NCI-H345 (cell line): ENCODE measurements at places on chromosomes 12 and 14.
A peak's percentile ranks its signal among the peaks of the same experiment; 100 is the strongest.

DNA sequence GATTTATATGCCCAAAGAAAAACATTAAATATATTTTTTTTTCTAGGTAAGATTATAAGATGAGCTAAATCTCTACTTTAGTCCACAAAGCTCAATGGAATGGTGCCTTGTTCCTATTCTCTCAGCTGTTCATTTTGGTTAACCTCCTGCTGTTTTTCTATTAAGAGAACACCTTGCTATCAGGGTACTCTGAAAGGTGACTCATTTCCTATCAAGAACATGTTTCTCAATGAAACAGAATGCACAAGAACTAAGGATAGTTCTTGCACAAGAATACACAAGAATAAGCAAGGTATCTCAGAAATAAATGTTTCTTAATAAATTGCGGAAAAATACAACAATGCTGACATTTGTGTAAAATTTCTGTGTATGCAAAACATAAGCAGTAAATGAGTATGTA, 14.1 kb downstream of the ABCD2 start:
- no peak for DNase-seq

- no peak for DNase-seq
Observed at GRCh38 chr12:43852744-43853143, 16.9 kb downstream of the TMEM117 start.

GRCh38 chr12:59763835-59764234, 168.0 kb downstream of the SLC16A7 start:
- DNase-seq, result no peak

- DNase-seq, result no peak
Observed at GRCh38 chr14:35277179-35277578, 15.0 kb upstream of the PSMA6 start.

GRCh38 chr14:68359837-68360552, 432.9 kb downstream of the ZFP36L1 start:
- no peak for DNase-seq

- no peak for DNase-seq
Observed at GRCh38 chr12:60210756-60211155, 614.9 kb downstream of the SLC16A7 start.

DNA sequence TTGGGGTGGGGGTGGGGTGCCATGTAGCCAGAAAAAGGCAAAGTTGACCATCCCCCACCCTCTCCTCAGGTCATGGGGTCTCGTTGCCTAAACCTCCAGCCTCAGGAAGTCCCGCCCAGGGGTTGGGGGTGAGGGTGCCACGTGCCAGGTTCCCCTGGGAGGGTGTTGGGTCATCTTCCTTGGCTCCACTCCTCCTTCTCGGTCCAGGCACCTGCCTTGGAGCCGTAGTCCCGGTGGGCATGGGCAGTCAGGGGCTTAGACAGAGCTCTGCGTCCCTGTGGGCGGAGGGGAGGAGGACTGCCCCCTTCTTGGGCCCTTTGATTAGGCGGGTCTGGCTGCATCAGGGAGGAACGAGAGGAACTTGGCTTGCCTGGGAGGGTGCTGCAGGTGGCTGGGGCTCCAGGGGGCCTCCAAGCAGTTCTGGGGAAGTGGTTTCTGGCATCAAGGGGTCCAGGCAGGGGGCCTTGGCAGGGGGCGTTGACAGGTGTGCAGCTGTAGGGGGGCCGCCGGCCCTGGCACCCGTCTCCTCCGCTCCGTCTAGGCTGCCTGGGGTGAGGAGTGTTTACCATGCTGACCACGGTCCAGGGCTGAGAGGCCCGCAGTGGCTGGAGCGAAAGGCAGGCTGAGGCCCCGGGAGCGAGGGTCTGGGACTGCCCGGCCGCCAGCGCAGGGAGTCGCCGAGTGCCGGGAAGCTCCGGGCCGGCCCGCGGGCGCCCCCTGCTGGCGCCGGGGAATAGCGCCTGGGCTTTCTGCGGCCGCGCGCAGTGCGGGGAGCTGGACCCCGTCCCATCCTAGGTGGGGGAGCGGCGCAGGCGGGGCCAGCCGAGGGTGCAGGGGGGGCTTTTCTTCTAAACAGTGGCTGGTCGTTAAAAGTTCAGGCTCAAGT, 7.9 kb downstream of the SETD1B start:
- DNase-seq, result peak; percentile 79

DNA sequence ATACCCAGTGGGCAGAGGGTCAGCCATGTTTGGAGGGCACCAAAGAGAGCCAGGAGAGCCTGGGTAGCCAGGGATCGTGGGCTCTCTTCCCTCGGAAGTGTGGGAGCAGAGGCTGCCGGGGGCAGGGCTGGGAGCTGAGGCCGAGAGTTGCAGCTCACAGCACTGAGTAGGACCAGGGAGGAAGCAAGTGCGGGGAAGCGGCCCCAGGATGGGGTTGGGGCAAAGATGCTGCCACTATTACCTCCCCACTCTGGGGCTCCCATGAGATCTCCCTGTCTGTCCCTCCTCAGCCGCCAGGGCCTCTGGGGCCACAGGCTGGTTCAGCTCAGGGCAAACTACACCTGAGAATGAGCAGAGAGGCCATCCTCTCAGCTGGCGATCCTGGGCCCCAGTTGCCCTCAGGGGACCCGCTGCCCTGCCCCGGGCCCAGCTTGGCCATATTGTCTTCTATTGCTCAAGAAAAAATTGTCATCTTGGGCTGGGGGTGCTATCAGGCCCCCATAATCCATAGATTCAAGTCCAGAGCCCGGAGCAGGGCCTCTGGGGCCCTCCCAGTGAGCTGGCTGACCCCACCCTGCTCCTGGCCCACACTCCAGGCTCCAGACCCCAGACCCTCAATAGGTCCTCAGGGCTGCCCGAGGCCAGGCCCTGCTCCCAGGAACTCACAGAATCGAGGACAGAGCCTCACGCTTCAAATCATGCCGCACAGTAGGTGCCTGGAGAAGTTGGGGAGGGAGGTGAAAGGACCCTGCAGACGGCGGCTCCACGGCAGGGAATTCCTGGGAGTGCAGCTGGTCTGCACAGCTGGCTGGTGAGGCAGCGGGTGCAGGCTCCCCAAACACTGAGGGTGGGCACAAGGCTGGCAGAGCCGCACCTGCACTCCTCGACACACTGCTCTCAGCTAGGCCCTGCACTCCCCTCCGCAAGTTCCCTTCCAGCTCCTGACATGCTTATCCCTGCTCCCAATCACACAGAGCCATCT, 20.5 kb upstream of the DIO3 start:
- no peak for DNase-seq

DNA sequence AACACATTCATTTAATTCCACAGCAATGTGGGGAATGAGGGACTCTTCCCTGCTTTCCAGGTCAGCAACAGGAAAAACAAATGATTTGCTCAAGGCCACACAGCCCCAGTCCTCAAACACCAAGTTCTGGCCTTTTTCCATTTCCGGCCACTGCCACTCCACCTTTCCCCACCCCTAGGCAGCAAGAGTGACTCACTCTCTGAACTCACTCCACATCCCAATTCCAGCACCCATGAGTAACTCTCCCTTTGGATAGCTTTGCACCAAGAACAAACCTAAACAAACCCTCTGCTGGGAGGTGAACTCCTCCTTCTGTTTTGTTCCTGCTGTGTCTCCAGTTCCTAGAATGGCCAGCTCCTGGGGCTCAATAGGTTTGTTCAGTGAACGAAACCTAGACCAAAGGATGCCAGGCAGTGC, 30.4 kb upstream of the PLEKHG6 start:
- DNase-seq, result no peak

GRCh38 chr14:104865081-104865630, at the start of gene CEP170B:
Gene CEP170B, plus strand, starts transcription at chr14:104865268. Its CDS starts 3,183 bp downstream, at chr14:104868451.
- peak; percentile 72 for DNase-seq

- DNase-seq, result no peak
Observed at GRCh38 chr14:21924479-21924878, 250.9 kb upstream of the OR4E1 start.

- DNase-seq, result no peak
Observed at GRCh38 chr12:94603434-94604365, 46.7 kb downstream of the TMCC3 start.

DNA sequence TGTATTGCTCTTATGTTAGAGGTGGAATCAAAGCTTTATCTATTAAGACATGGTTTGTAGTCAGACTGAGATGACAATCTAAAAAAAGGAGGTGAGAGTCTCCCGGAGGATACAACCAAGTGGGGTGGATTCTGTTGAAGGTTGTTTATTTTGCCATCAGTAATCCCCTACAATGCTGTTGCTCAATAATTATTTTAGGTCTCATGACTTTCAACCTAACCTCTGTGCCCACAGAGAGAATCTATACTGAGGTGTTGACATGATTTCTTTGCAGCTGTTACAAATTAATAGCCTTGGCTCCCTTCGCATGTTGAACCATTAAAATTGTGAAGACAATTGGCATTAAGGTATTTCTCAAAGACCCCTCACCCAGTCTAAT, 28.7 kb upstream of the FOS start:
- no peak for DNase-seq

- no peak for DNase-seq
Observed at GRCh38 chr12:78455991-78456390, 408.6 kb upstream of the SYT1 start.

DNA sequence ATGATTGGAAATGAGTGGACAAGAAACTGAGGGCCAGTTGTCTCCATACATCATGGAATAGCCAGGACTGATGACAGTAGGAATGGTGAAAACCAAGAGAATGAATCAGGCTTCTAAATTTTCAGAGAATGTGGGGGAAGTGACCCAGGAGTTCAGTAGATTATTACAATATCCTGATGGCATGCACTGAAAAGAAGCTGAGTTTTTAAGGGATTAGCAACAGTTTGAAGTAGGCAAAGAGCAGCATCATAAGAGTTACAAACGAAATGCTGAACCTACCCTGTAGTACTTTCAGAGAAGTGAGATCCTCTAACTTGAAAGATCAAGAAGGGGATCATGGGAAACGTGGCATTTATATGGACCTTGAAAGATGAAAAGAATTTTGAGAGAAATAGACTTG, 13.2 kb downstream of the SLC2A14 start:
- no peak for DNase-seq

DNA sequence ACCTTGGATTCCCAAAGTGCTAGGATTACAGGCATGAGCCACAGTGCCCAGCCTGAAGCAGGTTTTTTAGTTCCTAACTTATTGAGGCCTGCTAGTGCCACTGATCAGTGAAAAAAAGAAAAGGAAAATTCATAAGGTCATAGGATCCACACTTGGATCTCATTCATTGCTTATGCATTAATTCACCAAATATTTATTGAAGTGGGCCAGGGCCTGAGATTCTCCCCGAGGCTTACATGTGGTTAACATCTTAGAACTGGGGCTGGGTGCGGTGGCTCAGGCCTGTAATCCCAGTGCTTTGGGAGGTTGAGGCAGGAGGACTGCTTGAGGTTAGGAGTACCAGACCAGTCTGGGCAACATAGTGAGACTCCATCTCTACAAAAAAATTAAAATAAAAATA, 29.5 kb upstream of the MAP1LC3B2 start:
- no peak for DNase-seq

GRCh38 chr14:61872452-61872851, 110.2 kb downstream of the SNAPC1 start:
- no peak for DNase-seq

DNA sequence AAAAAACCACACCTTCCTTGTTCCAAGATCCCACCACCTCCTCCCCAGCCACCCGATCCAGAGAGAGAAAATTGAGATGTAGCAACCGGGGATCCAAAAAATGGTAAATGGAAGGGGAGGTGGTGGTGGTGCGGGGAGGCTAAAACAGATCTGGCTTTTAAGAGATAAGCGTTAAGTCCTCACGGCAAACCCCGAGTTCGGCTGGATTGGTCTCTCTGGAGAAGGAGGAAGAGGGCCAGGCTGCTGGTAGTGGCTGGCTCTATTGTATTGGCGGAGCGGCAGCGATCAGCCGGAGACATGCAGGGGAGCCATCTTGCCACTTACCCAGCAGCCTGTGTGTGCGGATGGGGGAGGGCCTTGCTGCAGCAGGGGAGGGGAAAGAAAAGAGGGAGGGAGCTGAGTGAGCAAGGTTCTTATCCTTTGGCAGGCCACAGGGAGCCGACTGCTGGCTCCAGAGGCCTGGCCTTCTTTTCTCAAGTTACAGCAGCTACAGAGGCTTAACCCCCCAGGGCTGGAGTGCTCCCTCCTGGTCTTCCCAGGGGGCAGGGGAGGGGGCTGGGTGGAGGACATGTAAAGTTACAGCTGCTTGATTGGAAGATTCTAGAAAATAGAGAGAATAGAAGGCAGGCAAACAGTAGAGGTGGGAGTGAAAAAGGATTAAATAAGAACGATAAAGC, 14.1 kb upstream of the CDH24 start:
- DNase-seq, result no peak

DNA sequence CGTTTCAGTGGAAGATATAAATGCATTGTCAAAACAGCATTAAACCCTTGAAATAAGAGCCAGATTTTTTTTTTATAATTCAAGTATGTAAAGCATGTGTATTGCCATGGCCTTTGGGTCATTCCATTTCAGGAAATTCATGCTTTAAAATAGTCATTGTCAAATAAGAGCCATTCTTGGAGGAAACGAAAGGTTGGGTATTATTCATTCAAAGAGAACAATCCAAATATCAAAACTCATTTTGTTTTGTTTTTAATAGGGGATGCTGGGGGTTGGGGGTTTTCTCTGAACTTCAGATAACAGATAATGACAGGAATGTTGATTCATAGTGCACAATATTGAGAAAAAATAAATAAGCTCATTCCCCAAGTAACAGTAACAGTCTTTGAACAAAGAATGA, 174.4 kb upstream of the NUDT4 start:
- DNase-seq, result no peak

DNA sequence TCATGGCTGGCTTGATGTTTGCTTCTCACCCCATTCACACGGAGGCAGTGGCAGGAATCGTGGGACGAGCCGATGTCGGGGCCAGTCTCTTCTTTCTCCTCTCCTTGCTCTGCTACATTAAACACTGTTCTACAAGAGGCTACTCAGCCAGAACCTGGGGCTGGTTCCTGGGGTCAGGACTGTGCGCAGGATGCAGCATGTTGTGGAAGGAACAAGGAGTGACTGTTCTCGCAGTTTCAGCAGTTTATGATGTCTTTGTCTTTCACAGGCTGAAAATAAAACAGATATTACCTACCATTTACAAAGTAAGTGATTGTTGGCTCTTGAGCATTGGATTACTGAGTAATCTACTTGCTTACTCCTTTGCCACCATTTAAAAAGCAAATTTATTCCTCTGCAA, 170.6 kb downstream of the TMTC2 start:
- no peak for DNase-seq

DNA sequence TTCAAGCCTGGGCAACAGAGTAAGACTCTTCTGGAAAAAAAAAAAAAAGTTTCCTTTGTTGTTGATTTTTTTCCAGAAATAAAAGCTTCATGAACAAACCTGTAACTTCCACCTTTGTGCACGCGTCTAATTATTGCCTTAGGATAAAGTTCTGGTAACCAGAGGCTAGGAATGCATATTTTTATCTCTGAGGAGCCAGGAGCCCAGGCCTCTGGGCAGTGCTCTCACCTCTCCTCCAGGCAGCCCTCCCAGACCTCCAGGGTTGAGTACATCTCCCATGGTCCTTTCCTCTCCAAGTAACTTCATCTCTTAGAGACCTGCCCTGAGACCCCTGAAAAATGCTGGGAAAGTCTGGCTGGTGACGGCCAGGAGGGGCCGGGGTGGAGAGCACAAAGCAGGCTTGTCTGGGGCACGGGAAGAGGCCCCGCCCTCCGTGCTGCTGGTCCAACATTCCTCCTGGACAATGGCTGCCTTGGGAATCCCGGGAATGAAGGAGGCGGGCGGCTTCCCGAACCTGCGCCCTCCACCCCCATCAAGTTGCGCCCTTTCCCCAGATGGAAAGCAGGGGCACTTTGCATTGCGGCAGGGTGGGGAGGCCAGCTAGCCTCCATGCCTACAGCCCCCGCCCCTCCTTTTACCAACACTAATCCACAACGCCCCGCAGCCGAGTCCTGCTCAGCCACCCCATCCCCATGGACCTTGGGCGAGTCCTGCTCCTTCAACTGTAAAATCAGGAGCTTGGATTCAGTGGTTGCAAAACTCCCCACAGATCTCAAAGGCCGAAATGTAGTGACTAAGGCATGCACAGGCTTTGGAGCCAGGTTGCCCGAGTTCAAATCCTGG, 7.3 kb upstream of the FIGNL2 start:
- no peak for DNase-seq

GRCh38 chr12:52056801-52057637, 5.8 kb downstream of the NR4A1 start:
- DNase-seq, result no peak
